ENCODE measurements at places on chromosomes 13 and 19.

GRCh38 chr19:45322311-45322710 is 364 bp downstream of the CKM start:
- no peak for DNase-seq

- DNase-seq: no peak
Measured at GRCh38 chr13:100954430-100955305, 280.1 kb upstream of the TMTC4 start.

- no peak for DNase-seq
Measured at GRCh38 chr19:2286402-2287140, 4.6 kb upstream of the PEAK3 start.

DNA sequence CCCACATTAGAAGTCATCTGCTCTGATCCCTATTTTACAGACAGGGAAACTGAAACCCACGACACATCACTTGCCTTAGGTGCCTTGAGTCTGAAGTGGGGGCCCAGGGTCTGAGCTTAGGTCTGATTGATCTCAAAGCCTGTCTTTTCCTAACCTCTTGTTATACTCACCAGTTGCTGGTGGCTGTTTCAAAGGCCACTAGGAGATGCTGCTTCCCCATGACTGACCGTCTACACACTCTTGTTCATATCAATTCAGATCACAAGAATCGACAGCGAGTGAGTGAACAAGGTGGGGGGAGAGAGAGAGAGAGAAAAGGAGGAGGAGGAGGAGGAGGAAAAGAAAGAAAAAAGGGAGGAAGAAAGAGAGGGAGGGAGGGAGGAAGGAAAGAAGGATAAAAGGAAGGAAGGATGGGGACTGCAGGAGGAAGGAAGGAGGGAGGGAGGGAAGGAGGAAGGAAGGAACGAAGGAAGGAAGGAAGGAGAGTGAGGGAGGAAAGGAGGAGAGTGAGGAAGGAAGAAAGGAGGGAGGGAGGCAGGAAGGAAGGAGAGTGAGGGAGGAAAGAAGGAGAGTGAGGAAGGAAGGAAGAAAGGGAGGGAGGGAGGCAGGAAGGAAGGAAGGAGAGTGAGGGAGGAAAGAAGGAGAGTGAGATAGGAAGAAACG is 3.3 kb downstream of the OR10H1 start:
- no peak for DNase-seq

DNA sequence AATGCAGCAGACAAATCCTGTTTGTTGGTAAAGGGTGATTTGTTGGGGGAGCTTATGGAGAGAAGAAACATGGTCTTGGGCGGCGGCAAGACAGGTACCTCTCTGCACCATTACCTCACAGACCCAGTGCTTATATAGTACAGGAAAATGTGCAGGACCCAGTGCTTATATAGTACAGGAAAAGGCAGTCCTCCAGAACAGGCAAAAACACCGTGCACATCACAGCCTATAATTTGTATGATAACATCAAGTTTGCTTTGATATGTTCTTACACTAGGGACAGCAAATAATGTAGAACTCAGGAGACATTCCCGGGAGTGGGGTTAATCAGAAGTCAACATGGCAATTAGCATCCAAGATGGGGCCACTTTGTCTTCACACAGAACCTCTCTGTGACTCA is 20.9 kb downstream of the VAV1 start:
- no peak for DNase-seq

All from HFF-Myc (cell line).